Left renal cortex interstitium (tissue), 4 donors: ENCODE measurements at places on chromosomes 7 and 10. TPM values are rescaled to one million over a fixed set of nuclear protein-coding genes. Genes with fewer than 3 reads are reported as not detected.

Gene MYO1G
- polyA plus RNA-seq, result 0.99 TPM

Gene PRSS58
- polyA plus RNA-seq, result not detected

Gene PMPCB
- 118 TPM for polyA plus RNA-seq

- DNase-seq, result no peak
Measured at GRCh38 chr10:89867964-89868363, 166.6 kb downstream of the KIF20B start.

- no peak for DNase-seq
Measured at GRCh38 chr10:57988964-57989363, 278.7 kb downstream of the IPMK start.
